ENCODE measurements at places on chromosomes 5 and 9. TPM values are rescaled to one million over a fixed set of nuclear protein-coding genes. Genes with fewer than 3 reads are reported as not detected.

DNA sequence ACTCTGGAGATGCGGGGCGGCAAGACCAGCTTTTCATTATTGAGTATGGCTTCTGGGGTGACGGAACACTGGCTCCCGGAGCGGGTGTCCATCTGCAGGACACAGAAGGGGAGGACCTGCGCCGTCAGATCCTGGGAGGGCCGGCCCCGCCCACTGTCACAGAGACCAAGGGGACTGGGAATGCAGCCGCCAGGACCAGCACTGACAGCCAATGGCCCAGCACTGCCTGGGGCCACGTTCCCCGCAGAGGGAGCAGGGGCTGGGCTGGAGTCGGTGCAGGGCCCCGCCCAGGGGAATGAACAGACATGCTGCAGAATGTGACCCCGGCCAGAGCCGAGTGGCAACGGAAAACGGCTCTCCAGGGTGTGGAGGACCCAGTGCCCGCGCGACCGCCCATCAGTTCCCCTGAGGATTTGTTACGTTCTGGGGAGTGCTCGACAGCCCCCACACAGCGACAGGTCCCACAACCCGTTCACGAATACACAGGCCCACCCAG, at the start of gene ZDHHC11:
Gene ZDHHC11, minus strand, starts transcription at position 476 of the 496 bp plus-strand sequence. Its CDS starts 384 bp downstream, at position 92.
- DNase-seq: no peak

DNA sequence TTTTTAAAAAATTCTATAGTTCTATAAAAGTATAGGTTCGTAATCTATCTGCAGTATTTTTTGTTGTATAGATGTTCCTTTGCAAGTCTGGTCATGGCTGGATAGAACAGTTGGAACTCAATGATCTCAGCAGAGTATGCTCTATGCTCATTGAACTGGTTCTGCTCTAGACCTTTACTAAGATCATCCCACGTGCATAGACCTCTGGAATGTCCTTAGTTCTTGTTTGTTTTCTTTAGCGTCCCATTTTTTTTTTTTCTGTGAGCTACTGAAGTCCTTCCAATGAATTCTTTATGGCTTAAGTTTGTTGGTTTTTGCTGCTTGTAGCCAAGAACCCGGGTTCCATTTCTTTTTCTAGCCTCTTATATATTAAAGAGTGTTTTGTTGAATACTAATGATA, 3.5 kb downstream of the TMEM38B start:
- peak; percentile 54 for DNase-seq

DNA sequence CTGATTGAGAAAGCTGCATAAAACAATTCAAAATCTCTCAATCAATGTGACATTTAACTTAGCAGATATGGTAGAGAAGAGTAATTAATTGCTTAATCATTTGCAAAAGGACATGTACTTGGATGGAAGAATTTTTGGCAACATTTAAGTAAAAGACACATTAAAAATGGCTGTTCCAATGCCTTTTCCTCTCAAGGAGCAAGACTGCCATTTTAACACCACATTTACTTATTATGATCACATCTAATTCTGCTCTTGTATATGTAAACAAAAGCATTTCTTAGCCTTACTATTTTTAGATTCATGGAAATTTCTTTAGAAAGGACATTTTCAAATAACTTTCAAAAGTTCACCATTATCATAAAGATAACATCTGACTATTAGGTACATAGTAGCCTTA, 360.0 kb downstream of the HINT1 start:
- DNase-seq: no peak

GRCh38 chr5:126003309-126003708, 419.9 kb upstream of the GRAMD2B start:
- peak; percentile 78 for DNase-seq

GRCh38 chr9:115085773-115086377, 32.1 kb downstream of the TNC start:
- DNase-seq: no peak

- no peak for DNase-seq
These were observed 156.6 kb downstream of the PIK3R1 start for GRCh38 chr5:68372161-68372560.

DNA sequence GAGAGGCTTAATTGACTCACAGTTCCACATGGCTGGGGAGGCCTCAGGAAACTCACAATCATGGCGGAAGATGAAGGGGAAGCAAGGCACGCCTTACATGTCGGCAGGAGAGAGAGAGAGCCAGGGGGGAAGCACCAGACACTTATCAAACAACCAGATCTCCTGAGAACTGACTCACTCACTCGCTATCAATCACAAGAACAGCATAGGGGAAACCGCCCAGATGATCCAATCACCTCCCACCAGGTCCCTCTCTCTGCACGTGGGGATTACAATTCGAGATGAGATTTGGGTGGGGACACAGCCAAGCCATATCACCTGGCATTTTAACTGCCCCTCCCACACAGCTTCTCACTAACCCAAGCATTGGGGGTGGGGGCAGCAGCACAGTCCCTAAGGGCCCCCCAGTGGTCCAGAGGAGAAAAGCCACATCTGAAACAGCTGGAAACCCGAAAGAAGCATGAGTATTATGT, 76.1 kb upstream of the ASS1 start:
- DNase-seq: no peak

DNA sequence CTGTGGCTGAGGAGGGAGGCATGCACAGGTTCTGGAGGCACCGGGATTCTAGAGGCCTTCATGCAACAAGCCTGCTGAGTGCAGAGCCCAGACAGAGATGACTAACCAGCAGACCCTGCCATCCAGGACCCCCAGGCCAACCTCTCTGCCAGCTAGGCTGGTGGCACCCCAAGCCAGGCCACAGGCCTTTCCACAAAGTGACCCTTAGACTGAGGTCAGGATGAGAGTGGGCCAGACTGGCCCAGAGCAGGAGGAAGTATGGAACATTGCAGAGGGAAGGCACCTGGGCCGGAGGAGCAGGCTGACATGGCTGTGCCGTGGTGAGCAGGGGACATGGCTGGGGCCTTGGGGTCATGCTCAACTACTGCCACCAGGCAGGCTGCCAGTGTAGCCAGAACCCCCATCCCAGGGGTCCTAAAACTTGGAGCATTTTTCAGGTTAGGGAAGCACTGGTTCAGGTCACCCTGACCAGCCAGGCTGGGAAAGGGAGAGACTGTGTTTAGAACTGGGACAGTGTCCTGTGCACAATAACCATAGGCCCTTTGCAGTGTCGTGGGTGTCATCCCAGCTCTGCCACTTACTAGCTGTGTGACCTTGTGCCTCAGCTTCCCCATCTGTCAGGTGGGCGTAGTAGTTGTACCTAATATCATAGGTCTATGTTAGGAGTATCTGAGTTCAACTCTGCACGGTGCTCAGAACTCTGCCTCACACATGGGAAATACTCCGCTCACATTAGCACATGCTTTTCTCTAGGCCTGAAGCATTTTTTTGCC, 17.3 kb downstream of the TCF7 start:
- DNase-seq: no peak

PPP1R26 gene
- 9.2 TPM for total RNA-seq

ZFP37 gene
- 2.3 TPM for total RNA-seq

FBP1 gene
- total RNA-seq: not detected

MARCOL gene
- total RNA-seq: not detected

NME5 gene
- total RNA-seq: 5.6 TPM
